Pulmonary artery endothelial cell (primary cell): ENCODE measurements at places on chromosomes 7 and 10.
A peak's percentile ranks its signal among the peaks of the same experiment; 100 is the strongest.

GRCh38 chr10:90389876-90390275, 468.0 kb downstream of the HTR7 start:
- DNase-seq, result no peak

GRCh38 chr7:122310119-122311021, 5.8 kb upstream of the FEZF1 start:
- DNase-seq, result no peak

GRCh38 chr10:33808475-33808874, 474.0 kb upstream of the NRP1 start:
- no peak for DNase-seq

DNA sequence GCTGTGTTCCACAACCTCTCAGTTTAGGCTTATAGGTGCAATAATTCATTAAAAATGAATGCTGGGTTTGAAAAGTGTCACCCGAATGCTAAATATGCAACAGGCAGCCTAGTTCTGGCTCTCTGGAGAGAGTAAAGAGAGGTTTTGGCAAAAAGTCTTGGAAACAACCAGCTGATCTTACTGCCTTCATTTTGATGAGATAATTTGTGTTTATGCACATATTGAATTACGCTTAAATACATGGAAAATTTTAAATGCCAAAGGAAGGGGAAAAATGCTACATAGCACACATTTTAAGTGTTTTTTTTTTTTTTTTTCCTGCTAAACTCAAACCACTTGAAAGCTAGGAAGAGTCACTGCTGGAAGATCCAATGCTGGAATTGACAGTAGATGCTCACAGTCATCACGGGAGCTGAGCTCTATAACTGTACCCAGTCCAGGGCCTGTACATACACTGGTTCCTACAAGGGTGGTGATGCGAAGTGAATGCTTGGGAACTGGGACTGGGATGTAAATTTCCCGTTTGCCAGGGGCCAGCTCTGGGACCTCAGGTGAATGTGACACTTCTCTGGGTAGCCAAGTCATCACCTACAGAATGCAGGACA, 151.5 kb downstream of the PFKFB3 start:
- no peak for DNase-seq

GRCh38 chr7:137443616-137444015, 100.1 kb upstream of the PTN start:
- no peak for DNase-seq

GRCh38 chr7:110573862-110574528, 516.9 kb upstream of the LRRN3 start:
- no peak for DNase-seq

- no peak for DNase-seq
Measured at GRCh38 chr7:63073286-63073685, 925.4 kb upstream of the ZNF722 start.

GRCh38 chr10:35194906-35195305, 68.3 kb downstream of the CREM start:
- no peak for DNase-seq

GRCh38 chr7:158325530-158326381, 261.9 kb downstream of the PTPRN2 start:
- no peak for DNase-seq

- DNase-seq, result no peak
Measured at GRCh38 chr7:129553899-129554461, 51.6 kb downstream of the SMKR1 start.

DNA sequence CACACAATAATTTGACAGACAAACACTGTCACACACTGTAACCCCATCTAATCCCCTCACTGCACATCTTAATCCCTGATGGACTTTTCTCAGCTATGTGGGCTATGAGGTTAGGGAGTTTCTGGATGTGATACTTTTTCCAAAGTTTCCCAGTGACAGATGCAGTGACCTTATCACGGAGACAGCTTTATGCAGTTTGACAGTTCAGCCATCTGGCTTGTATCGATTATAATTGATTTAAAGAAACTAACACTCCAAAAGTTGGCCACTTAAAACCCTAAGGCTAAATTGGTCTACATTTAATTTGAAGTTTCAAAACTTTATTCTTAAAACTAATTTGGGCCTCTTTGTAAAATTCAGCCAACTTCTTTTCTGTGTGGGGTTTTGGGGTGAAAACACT, 196.7 kb downstream of the SDK1 start:
- DNase-seq, result no peak

GRCh38 chr7:87933953-87934698, at the start of gene ADAM22:
TSS of gene ADAM22 (plus strand) at chr7:87934251. CDS start at chr7:87934466, 215 bp downstream.
- peak; percentile 51 for DNase-seq

- no peak for DNase-seq
Measured at GRCh38 chr10:24259365-24260130, 50.6 kb downstream of the KIAA1217 start.

GRCh38 chr10:103458720-103459119, at the start of gene CALHM1:
TSS of gene CALHM1 (minus strand) at chr10:103458900. CDS start at chr10:103458751, 149 bp downstream.
- no peak for DNase-seq

- DNase-seq, result no peak
Measured at GRCh38 chr10:58967551-58968388, 208.7 kb upstream of the PHYHIPL start.

DNA sequence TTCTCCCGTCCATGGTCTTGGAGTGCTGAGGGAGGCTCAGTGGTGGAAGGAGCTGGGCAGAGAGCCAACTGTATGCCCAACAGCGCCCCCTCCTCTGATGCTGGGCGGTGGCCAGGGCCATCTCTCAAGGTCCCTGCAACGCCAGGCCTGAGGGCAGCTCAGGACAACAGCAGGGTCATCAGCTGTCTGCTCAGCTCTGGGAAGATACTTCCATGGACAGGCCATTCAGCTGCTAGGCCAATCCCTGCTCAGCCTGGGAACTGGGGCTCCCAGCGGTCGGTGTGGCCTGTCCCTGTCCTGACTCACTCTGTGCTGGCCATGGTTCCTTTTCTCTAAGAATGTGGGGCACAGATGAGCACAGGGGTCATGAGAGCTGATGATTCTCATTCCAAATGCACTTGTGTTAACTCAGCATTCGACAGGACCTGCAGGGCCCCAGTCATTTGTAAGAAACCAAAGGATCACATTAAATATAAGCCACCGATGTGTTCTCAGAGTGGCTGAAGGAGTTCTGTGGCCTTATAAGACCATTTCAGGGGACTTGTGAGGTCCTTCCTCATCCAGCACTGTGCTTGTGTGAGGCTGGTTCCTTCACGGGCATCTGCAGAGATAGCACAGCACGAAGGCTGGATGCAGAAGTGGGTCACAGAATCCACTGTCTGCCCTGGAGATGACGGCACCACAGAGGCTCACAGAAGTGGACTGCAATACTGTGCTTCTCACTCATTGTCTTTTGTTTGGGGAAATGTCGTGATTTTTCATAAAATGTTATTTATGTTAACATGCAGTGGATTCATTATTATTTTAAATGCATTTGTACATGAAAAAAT, 73.0 kb downstream of the ADCY1 start:
- DNase-seq, result no peak

- DNase-seq, result no peak
Measured at GRCh38 chr7:2666588-2667250, 21.3 kb upstream of the AMZ1 start.

- no peak for DNase-seq
Measured at GRCh38 chr7:66571568-66571967, 57.1 kb upstream of the KCTD7 start.

GRCh38 chr10:31645786-31646185, 282.8 kb downstream of the ARHGAP12 start:
- no peak for DNase-seq

- no peak for DNase-seq
Measured at GRCh38 chr10:70592186-70592735, 10.3 kb downstream of the PRF1 start.

GRCh38 chr7:3267966-3268690, 32.9 kb upstream of the SDK1 start:
- DNase-seq, result no peak

DNA sequence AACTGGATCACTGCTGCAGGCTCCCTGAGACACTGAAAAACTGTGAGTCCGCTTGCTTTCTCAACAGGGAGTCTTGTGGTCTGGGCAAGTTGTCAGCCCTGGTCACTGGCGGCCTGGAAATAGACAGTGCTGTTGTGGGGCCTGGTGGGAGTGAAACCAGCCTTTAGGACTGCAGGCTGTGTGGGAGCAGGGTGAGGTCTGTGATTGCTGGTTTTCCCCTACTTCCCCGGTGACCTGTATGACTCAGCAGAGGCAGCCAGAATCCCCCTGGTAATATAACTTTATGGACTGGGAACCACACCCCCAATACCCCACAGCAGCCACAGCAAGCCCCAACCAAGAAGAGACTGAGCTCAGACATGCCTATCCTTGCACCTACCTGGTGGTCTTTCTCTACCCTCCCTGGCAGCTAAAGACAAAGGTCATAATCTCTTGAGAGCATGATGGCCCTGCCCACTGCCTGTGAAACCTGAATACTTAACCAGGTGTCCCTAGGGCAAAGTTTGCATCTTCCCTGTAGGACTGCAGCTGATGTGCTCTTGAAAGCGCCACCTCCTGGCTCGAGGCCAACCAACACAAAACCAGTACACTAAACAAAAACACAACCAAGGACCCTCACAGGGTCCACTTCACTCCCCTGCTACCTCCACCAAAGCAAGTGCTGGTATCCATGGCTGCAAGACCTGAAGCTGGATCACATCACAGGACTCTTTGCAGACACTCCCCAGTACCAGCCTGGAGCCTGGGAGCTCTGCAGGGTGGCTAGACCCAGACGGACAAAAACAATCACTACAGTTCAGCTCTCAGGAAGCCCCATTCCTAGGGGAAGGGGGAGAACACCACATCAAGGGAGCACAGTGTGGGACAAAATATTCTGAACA, 7.2 kb upstream of the ADAM22 start:
- no peak for DNase-seq

- DNase-seq, result no peak
Measured at GRCh38 chr10:71260622-71261325, 48.4 kb downstream of the UNC5B start.

- DNase-seq, result no peak
Measured at GRCh38 chr7:55644567-55644966, 72.3 kb upstream of the VOPP1 start.

GRCh38 chr7:50762337-50762736, 20.4 kb downstream of the GRB10 start:
- no peak for DNase-seq

DNA sequence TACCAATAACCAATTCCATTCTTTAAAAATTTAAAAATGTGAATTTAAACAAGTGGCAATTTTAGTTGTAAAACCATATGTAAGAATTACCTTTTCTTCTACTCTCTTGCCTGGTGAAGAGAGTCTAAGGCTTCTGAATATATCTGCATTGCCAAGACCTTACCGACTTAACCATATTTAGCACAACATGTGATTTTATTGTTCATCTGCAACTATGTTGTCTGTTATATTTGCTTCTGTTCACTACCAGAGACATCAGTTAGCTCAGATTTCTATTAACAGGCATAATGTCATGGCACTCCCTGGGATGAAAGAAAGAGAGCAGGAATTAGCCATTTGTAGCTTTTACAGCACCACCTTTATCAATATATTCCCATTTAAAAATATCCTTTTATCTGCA, 55.3 kb downstream of the CHN2 start:
- no peak for DNase-seq

DNA sequence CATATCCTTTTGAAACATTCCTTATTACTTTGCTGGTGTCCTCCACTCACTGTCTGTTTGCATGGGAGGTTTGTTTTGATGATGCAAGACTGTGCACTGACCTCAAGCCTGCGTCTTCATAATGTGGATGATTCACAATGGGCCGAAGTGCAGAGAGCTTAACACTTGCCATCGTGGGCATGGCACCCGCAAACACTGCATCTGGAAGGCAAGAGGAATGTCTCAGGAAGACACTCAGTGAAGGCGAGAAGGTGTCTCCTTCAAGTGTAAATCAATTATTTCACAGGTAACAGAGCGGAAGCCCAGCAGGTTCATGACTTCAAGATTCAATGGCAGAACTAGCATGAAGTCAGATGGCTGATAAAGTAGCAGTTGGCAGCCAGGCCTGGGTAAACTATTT, 98.1 kb downstream of the DPY19L1 start:
- no peak for DNase-seq

- DNase-seq, result no peak
Measured at GRCh38 chr7:106070201-106070551, 41.9 kb downstream of the SYPL1 start.

- no peak for DNase-seq
Measured at GRCh38 chr10:85446827-85447226, 919.8 kb downstream of the GRID1 start.

- DNase-seq, result no peak
Measured at GRCh38 chr10:101484175-101484745, 103.8 kb downstream of the POLL start.

- no peak for DNase-seq
Measured at GRCh38 chr10:106571192-106571946, 593.1 kb downstream of the SORCS1 start.

GRCh38 chr7:44521347-44522095, 19.6 kb downstream of the NPC1L1 start:
- DNase-seq, result no peak

- no peak for DNase-seq
Measured at GRCh38 chr7:120273476-120273975, 551 bp downstream of the KCND2 start.

GRCh38 chr10:117222976-117223692, 17.8 kb upstream of the SLC18A2 start:
- no peak for DNase-seq

DNA sequence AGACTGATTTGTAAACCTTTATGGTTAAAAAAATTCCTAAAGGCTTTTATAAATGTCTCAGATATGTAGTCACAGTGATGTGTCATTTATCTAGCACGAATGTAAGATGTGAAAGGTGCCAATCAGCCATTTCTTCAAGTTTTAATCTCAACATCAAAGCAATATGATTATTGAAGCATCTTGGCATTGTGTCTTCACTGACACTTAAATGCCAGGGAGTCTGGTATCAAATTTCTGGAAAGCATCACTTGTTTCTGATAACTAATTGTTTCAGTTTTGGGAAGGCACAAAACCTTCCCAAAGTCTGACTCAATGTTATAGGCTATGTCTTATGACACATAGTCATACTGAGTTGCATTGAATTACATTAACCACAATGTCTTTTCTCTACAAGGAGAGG, 492.0 kb upstream of the CNTNAP2 start:
- DNase-seq, result no peak

DNA sequence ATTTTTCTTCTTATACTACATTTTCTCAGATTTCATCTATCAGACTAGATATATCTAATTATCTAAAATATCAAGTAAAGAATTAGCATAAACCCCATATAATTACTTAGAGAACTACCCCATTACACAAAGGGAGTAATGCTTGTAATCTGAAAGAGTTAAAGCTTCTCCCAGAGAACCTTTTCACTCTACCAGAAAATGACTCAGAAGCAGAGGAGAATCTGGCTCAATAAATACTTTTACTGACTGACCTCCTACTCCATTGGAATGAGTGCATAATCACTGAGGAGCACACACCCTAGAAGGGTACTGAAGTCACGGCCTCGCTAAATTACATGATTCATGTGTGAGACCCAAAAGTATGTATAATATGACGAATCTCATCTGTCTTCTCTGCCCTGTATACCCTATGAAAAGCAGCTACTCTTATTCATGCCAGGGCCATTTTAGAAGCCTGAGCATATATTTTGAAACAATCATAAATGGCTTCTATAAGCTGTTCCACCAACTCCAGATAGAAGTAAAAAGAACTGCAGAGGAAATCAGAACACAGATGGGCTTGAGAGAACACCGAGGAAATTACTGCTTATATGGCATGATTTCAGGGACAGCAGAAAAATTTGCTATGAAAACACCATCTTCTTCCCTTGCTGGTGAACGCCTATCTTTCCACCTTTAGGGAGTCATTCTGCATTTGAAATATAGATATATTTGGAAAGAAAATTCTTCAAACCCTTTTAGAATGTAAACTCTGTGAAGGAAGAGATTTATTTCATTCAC, 32.7 kb downstream of the DNMBP start:
- DNase-seq, result peak; percentile 59

- DNase-seq, result no peak
Measured at GRCh38 chr10:69406302-69406811, 10.4 kb downstream of the TACR2 start.
